ENCODE measurements at places on chromosomes 2 and 18. TPM values are rescaled to one million over a fixed set of nuclear protein-coding genes. Genes with fewer than 3 reads are reported as not detected.

DNA sequence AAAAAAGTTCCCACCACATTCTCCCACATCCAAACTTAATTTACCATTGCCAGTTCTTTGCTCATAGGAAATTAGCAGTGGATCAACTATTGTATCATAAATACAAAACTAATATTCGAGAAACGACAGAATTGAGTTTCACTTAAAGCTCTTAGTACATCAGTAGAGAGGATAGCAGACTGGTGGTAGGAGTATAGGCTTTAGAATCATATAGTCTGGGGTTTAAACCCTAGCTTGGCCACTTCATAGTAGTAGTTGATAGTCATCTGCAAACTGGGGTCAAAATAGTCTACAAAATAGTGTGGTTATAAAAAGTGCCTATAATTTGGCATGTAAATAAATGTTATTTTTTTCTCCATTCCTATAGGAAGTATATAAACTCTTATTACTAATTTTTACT, 30.9 kb downstream of the PIK3C3 start:
- DNase-seq: no peak

GRCh38 chr2:85748985-85749875, 4.6 kb upstream of the ATOH8 start:
- DNase-seq: no peak

Gene NEU2
- not detected for total RNA-seq

DNA sequence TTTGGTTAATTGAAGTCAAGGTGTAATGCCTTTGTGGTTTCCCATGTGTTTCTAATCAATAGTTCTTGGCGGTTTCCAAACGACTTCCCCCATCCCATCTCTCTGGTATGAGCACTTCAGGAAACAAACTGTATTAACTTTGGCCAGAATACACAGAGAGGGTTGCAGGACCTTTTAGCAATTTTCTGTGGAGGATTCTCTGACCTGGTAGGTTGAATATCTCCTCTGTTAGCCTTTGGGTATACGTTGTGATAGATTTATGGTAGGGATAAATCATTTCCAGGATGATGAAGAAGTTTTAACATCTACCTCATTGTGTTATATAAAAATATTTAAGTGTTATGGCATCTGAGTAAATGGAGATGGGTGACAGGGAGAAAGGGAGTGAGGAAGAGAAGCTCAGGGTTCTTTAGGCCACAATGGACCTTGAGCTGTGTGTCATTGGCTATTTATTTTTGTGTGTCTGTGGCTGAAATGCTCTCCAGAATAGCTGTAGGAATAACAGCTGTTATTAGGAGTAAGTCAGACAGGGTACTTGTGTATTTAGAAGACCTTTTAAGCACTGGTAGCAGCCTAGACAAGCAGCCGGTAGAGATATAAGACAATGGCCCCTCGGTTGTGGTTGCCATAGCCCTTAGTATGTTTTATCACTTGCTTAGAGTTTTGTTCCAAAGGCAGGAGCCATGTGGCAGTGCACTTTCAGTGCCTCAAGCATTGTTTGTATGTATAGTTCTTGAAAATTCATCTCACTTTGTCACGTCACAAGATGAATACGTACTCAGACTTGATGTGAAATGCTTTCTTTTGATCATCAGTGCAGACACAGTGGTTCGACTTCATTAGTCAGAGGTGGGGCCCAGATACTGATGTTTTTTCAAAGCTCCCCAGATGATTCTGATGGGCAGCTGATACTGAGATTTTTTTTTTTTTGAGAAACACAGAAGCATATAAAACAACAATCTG, 91.1 kb downstream of the FMNL2 start:
- no peak for DNase-seq

GRCh38 chr2:28750316-28751251, 1.0 kb upstream of the PPP1CB start:
- DNase-seq: no peak

DNA sequence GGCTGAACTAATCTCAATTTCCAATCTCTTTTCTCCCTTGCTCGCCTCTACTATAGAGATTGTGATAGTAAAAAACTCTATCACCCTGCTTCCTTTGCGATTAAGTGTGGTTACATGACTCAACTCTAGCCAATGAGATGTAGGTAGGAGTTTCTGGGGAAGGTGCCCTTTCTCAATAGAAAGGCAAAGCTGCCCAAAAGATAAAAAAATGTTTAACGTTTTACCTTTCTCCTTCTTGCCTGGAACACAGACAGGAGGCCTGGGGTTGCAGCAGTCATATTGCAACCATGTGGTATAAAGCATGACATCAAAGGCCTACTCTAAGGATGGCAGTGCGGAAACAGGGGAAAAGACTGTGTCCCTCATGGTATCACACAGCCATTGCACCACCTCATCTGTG, 31.5 kb downstream of the TMEM37 start:
- DNase-seq: no peak

- no peak for DNase-seq
These were observed 379.1 kb upstream of the ATP5MC3 start for GRCh38 chr2:175560521-175561169.

- no peak for DNase-seq
These were observed 6.8 kb downstream of the STAT1 start for GRCh38 chr2:191006997-191007783.

- DNase-seq: no peak
These were observed 10.0 kb downstream of the PNKD start for GRCh38 chr2:218280260-218280870.

Gene TRIP12
- 107 TPM for total RNA-seq

Gene ADD2
- 1.1 TPM for total RNA-seq

Gene NAB1
- 64.4 TPM for total RNA-seq

GRCh38 chr2:241372361-241372992, 16.4 kb downstream of the FARP2 start:
- no peak for DNase-seq

DNA sequence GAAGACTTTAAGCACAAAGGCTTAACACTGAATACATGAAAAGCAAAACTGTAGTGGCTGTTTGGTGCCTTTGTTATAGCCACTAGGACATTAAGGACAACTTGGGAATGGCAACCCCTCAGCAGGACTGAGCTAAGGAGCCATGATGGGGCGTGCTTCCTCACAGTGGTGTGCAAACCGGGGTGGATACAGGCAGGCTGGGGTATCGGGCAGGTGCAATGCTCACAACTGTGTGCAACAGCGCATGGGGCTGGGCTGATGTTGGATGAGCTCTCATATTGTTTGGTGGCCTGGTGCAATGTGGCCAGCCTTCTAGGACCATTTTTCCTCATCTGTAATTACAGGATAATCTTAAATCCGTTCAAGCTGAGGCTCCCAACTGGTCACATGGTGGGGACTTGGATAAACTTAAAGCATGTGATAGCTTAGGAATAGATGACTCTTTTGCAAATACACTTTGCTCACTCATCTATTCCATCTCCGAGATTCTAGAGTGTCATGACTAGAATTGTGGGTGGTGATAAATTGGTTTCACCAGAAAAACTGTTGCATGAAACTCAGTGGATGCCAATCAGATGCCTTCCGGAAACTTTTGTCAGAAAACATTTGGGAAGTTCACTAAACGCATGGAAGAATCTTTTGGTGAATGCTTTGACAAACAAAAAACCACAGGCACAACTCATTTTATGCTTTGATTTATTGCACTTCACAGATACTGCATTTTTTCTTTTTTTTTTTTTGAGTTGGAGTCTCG, 116.5 kb downstream of the PXDN start:
- DNase-seq: no peak

GRCh38 chr2:88680266-88680902, 11.1 kb upstream of the RPIA start:
- DNase-seq: no peak

Gene PAX8
- total RNA-seq: 0.37 TPM

DNA sequence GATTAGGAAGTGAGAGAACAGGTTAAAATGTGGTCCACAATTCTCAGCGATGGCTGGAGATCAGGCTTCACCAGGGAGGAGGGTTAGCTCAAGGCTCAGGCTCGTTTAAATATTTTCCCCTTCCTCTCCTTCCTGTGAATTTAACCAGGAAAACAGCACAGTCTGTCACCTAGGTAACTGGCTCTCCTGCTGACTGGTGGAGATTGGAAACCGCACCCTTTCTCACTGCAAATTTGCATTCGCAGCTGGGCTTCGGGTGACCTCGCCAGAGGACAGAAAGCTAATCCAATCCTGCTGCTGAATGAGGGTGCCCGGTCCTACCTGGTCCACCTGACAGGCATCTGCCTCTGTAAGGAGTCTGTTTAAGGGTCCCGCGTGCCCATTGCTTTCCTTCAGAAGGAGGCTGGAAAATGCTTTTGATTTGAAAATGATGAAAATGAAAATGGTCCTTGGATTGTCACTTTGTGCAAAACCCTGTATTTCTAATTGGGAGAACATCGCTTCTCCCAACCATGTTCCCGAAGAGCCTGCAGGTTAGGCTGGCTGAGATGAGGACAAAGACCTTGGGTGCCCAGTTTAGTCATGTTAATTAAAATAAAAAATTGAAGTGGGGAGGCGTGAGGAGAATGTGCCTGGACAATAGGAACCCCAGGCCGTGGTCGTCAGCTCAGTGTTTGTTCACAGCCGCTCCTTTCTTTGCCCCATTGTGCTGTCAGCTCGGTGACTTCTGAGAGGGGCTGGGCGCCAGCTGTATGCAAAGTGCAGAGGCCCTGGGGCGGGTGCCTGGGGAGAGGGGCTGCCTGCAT, 43.4 kb upstream of the MTCL1 start:
- no peak for DNase-seq

Gene CCDC148
- 0.20 TPM for total RNA-seq

GRCh38 chr2:179428649-179429048, 164.0 kb upstream of the SESTD1 start:
- no peak for DNase-seq

DNA sequence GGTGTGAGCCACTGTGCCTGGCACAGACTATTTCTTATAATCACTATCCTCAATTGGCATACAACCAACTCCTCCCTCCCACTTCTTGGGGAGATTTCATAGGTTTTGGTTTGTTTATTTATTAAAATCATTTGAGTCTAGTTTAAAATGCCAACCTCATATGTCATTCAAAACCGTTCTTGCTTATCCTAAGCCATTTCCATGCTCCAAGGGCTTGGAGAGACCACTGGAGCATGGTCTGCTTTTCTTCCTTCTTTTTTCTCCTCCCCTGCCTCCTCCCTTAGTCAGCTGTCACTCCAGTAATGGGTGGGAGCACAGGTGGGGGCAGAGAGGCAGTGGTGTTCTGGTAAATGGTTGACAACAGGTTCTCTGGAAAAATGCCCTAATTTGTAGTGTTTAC, 20.4 kb upstream of the KCNS3 start:
- DNase-seq: no peak

DNA sequence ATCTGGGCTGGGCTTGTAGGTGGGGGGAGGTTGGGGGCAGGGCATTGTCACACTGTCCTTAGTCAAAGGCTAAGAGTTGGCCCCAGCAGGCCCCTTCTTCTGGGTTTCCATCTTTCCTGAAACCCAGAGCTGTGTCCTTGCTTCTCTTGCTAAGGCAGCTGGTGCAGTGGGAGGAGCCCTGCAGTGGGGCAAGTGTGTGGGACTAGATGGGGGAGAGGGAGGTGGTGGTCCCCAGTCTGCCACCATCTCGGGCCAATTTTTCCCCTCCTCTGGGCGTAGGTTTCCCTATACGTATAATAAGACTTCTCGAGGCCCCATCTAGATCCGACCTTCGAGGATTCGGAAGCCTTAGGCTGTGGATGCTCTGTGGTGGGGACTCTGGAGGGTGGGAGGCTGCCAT, 3.5 kb downstream of the KCNF1 start:
- no peak for DNase-seq

- DNase-seq: no peak
These were observed 127.8 kb downstream of the CERS6 start for GRCh38 chr2:168583710-168584521.

Gene ATP6V1B1
- total RNA-seq: not detected

DNA sequence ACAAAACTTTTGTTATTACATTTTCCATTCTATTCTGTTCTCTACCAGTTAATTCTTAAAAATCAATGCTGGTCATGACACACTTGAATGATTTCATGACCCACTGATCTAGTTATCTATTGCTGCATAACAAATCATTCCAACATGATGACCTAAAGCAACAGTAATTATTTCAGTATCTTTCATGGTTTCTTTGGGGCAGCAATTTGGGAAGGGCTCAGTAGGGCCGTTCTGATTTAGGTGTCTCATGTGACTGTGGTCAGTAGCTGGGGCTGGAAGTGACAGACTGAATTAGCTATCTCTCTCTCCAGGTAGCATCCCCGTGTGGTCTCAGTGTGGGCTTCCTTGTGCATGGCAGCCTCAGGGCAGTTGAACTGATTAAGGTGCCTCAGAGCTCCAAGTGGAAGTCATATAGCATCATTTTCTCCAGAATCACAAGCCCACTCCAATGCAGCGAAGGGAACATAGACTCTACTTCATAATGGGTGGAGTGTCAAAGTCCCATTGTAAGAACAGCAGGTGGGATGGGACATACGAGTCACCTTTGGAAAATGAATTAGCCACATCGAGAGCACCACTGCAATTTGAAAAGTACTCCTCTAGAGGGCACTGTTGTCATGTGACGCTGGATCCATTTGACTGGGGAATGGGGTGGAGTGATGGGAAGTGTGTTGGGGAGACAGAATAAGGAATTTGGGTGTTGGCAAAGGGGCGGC, 39.1 kb upstream of the FAM136A start:
- no peak for DNase-seq

Gene DPP4
- 6.8 TPM for total RNA-seq

Gene FRZB
- 2.4 TPM for total RNA-seq

- no peak for DNase-seq
These were observed 496.1 kb upstream of the FSIP2 start for GRCh38 chr2:185242462-185242861.
